ENCODE measurements at places on chromosomes 7 and 10.

DNA sequence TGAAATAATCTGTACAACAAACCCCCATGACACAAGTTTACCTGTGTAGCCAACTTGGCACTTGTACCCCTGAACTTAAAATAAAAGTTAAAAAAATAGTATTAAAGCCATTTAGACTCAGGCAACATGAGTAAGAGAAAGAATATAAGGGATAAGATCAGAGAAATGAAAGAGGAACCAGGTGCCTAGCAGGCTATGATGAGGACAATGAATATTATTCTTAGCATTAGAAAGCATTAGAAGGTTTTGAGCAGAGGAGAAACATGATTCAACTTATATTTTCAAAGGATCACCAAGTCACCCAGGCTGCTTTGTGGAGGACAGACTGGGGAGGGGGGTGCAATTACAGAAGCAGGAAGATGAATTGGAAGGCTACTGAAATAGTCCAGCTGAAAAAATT is 48.1 kb upstream of the TES start:
- no peak for DNase-seq

- no peak for DNase-seq
Observed at GRCh38 chr10:123620621-123621020, 45.5 kb upstream of the GPR26 start.

GRCh38 chr7:91263384-91264045 is 718 bp upstream of the FZD1 start:
- no peak for DNase-seq

DNA sequence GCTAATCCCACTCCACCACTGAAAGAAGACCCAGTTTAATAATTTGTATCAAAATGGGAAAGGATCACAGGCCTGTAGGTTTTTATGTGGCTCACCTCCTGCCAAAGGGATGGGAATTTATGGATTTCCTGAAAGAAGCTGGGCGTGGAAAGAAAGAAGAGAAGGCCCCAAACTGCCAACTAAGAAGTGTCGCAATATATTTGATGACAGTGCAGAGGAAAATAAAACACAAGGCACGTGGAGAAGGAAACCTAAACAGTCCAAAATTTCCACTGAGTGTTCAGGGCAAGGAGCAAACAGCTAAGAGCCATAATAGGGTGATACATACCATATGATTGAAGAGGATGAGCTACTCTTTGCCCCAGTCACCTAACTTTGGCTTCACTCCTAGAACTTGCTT is 667.2 kb downstream of the GATA3 start:
- no peak for DNase-seq

DNA sequence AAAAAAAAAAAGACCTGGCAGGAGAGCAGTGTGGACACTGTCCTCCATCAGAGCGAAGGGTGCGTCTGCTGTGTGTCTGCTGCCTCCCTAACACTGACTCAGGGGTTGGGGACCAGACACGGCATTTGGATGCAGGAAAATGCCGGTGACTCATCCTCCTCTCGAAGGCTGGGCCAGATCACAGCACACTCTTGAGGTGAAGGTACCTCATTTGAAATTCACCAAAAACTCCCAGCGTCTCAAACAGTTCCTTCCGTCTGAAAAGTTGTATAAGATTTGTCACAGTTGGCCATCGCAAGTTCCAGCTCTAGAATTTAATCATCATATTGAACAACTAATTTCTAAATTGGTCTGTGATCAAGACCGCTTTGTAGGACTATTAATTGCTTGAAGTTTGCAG is 118.1 kb upstream of the LYZL2 start:
- DNase-seq: no peak

- no peak for DNase-seq
Observed at GRCh38 chr7:33706771-33707200, 198.6 kb upstream of the BMPER start.

DNA sequence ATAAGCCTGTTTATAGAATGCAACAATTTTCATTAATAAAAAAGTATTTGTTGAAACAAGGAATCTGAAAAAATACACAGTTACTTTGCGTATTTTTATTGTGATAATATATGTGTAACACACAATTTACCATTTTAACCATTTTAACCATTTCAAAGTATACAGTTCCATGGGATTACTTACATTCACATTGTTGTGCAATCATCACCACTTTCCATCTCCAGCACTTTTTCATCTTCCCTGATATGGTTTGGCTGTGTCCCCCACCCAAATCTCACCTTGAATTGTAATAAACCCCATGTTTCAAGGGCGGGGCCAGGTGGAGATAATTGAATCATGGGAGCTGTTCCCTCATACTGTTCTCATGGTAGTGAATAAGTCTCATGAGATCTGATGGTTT is 61.3 kb upstream of the GLCCI1 start:
- DNase-seq: no peak

DNA sequence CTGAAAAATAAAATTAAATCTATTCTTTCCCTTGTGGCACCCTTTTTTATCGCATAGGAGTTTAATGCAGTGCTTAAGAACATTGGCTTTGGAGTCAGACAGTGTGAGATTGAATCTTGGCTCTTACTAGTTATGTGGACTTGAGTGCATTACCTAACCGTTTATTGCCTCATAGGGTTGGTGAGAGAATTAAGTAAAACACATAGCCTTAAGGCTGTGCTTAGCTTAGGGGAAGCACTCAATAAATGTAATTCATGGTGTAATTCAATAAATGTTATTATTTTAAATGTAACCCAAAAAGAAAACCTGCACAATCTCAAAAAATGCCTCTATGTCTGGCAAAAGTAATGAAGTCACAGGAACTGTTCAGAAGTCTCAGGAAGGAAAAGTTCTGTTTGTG is 2.7 kb downstream of the STK17A start:
- DNase-seq: no peak

DNA sequence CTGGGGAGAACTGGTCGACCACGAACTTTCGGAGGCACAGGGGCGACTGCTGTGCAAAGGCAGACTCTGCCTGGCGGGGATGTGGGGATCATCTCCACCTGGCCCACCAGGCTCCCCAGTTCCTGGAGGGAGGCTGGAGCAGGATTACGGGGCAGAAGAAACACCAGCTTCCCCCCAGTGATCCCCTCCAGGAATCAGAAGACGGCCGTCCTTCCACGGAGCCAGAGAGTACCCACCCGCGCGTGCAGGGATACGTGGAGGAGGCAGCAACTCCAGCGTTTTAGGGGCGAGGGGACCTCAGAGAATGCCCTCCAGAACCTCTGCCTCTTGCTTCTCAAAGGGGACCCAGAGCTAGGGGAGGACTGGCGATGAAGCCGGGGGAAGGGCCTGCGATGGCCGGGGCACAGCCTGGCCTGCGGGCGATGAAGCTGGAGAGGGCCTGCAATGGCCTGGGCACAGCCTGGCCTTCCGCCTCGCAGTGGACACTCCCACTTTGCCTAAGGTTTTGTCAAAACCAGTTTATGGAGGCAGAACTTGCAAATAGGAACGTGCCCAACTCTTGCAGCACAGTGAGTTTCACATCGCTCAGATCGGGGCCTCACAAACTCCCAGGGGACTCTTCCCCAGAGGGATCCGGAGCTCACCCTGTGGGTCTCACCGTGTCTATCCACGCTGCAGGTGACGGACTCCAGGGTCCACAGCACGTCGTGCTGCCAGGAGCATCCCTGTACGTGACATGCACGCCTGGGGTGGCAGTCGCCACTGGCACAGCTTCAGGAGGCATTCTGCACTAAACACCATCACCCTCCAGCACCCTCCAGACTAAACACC is 77.9 kb upstream of the PDGFA start:
- no peak for DNase-seq

GRCh38 chr10:54797636-54798321 is 3.3 kb downstream of the PCDH15 start:
- DNase-seq: no peak

GRCh38 chr7:30709549-30709948 is 27.3 kb upstream of the CRHR2 start:
- no peak for DNase-seq

DNA sequence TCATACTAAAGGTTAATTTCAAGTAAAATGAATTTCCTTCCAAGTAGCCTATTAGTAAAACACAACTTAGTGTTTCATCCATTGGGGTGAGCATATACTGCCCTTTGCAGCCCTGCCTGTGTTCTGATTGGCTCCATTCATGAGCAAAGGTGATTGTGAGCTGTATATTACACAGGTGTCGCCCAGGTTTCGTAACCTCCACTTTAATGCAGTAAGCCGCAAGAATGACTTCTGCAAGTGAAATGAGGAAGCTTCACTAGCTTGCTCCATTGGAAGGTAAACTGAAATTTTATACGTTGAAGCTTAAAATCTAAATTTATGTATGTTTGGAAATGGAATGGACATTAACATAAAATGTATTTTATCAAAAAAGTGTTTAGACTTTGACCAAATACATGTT is 24.4 kb downstream of the MTURN start:
- no peak for DNase-seq

- no peak for DNase-seq
Observed at GRCh38 chr10:70652761-70653657, 19.3 kb upstream of the ADAMTS14 start.

- peak; percentile 39 for DNase-seq
Observed at GRCh38 chr7:96285579-96285978, 36.3 kb downstream of the SLC25A13 start.

DNA sequence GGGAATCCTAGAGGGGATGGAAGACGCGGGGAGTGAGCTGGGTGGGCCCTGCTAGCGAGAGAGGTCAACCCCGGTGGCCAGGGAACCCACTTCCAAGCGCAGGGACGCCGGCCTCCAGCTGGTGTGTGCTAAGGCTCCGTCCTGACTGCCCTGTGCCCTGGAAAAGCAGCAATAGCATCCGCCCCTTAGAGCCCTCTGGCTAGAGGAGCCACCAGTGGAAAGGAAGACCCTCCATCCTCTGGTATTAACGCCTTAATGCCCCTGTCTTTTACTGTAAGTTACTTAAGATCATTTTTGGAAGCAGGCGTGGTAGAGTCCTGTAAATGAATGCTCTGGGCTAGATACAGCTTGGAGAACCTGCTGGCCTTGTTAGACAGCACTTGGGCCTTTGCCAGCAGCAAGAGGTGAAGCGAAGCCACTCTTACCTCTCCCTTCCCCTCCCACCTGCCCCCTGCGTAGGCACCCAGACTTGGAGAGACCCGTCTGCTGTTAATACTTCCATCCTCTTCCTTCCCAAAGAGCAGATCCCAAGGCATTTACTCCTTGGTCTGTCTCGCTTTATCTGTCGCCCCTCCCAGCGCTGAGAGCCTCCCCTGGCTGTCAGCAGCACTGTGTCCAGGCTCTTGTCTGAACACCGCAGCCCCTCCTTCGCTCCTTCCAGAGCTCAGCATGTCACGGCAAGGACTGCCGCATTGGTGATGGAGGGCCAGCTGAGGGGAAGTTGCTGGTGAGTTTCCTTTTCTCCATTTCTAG is 4.6 kb downstream of the REPIN1 start:
- no peak for DNase-seq

All from GM10248 (cell line).